ENCODE measurements at places on chromosomes 4 and X.

- DNase-seq = no peak
These were observed 52.1 kb upstream of the TBC1D9 start for GRCh38 chr4:140808256-140808655.

DNA sequence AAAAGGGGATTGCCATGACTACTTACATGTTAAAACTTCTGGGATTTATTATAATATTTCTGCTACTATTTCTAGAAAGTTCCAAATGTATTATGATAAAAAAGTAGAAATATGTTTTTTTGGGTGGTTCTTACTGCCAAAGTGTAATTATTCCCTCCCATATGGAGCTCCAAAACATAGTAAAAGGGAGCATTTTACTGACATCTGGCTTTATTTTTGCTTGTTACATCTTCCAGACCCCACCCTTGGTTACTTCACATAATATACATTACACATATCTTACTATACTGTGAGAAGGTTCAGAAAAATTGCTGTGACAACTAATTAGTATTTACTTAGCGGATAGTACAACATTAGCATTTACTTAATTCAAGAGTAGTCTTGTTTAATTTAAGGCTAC, 205.1 kb upstream of the TLL1 start:
- DNase-seq = no peak

DNA sequence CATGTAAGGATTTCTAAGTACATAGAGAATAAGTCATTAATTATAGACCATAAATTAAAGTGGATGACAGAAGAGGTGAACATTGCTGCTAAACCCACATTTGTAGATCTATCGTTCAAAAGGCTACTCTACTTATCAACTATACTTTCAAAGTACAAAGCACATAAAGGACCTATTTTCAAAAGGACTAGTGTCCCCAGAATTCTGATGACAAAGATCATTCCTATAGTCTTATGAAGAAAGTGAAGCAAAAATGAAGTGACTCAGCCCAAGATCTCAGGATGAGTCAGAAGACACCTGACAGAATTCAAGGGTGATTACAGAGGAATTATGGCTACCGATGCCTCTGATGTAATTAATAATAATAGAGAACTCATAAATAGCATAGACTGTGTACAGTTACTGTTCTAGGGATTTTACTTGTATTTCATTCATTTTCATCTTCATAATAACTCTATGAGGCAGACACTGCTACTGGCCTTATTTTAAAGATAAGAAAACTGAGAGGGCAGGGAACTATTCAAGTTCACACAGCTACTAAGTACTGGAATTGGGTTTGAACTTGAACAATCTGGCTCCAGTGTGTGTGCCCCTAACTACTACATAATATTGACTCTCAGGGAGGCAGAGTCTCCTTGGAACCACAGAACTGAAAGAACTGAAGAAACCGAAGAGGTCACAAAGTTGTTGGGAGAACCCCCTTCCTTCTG, 17.1 kb downstream of the USP46 start:
- peak; percentile 34 for DNase-seq

- no peak for DNase-seq
These were observed 25.6 kb downstream of the ELF4 start for GRCh38 chrX:130084631-130085237.

- no peak for DNase-seq
These were observed 17.0 kb downstream of the LAMP2 start for GRCh38 chrX:120452131-120452530.

- DNase-seq = peak; percentile 5
These were observed 71.8 kb downstream of the ASMT start for GRCh38 chrX:1686642-1687041.

DNA sequence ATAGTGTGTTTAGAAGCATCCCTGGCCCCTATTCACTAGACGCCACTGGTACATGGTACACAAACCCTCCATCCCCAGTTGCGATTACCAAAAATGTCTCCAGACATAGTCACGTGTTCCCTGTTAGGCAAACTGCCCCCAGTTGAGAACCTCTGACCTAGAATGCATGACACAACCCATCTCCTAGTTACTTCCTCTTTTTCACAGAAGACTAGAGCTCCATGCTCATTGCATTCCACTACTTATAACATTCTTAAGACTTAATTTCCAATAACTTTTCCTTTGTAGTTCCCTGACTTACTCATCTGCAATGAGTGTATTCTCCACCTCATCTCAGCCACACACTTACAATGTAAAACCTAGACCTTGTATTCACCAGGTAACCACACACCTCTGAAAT, 68.6 kb downstream of the PRSS12 start:
- DNase-seq = no peak

GRCh38 chrX:68746988-68747387, 81.8 kb upstream of the EFNB1 start:
- no peak for DNase-seq

- DNase-seq = no peak
These were observed 150.3 kb downstream of the GPAT3 start for GRCh38 chr4:83686166-83686565.

DNA sequence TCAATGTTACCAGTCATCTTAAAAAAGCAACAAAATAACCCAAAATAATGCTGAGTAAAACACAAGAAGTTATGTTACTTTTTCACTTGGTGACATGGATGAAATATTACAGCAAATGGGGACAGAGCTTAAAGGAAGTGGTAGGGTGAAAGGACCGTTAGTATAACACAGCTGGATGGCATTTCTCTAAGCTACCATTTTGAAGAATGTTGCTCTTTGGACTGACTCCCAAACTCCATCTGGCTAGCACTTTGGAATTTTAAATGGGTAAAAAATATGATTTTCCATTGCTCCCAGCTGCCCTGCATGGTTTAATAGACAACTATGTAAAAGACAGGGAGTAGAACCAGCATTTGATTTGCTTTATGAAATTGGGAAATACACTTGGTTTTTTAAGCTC, 27.6 kb downstream of the CLCN5 start:
- DNase-seq = no peak

- no peak for DNase-seq
These were observed 95.2 kb upstream of the DKK2 start for GRCh38 chr4:107131295-107131694.

- DNase-seq = no peak
These were observed 78.1 kb downstream of the BMP15 start for GRCh38 chrX:50988649-50989048.

DNA sequence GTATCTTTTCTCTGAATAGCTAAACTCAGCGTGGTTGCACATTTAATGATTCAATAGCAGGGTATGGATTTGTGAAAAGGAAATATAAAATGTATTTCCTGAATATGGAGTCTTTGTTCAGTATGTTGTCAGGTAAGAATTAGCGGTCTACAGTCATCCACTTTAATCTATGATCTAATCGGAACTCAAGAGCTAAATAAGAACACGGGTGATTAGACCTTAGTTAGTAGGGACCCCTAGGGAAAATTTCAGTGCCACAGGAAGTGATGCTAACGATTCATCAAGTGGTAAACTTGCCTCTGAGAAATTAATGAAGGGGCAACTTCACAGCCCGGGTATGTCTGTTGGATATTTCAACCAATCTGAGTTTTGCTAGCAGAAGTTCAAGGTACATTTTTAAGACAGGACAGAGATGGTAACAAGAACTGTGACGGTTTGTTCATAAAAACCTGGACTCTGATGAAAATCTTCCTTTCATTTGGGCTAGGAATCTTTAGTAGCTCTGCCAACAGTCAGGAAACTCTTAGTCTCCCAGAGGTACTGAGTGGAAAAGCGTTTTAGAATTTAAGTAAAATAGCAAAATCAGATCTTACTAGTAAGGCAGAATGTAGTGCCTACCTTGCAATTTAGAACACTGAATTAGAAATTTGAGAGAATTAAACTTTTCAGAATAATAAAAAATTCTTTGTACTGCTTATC, 47.1 kb downstream of the PCDH7 start:
- no peak for DNase-seq

- DNase-seq = no peak
These were observed 75.3 kb upstream of the FRMPD3 start for GRCh38 chrX:107374132-107374531.

- no peak for DNase-seq
These were observed 437.7 kb upstream of the HS3ST1 start for GRCh38 chr4:11866391-11866790.

DNA sequence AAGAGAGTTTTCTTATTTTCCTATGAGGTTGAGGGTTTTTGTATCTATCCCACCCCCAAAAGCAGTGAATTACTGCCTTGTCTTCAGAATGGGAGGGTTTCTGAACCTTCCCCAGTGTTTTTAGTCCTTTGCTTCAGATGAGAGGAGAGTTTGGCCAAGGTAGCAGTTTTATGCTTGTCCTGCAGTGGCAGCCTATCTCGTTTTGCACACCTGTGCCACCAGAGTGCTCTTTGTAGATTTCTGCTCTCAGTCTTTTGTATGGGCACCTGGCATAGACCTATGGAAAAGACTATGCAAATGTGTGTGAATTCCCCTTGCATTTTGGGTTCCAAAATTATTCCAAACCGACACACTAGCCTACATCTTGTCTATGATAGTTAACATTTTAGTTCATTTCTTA, 5.8 kb downstream of the TBC1D19 start:
- no peak for DNase-seq

DNA sequence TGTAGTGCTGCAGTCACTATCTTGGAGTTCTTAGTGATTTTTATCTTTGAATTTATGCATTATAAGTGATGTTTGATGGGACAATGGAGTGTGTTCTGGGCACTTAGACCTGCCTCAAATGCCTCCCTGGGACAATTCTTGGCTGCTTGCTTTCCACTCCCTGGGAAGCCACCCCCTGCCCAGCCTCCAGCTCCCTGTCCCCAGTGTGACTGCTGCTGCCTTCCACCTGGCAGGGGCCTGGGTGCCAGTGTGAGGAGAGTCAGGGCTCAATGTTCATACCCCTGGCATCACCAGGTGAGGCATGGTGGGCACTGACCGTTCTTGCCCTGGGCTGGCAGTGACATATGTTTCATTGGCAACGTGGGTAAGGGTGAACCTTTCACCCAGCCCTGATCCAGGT, 14.8 kb downstream of the MSX1 start:
- DNase-seq = no peak

GRCh38 chrX:76931518-76931917, 504.0 kb downstream of the MAGEE1 start:
- DNase-seq = no peak

DNA sequence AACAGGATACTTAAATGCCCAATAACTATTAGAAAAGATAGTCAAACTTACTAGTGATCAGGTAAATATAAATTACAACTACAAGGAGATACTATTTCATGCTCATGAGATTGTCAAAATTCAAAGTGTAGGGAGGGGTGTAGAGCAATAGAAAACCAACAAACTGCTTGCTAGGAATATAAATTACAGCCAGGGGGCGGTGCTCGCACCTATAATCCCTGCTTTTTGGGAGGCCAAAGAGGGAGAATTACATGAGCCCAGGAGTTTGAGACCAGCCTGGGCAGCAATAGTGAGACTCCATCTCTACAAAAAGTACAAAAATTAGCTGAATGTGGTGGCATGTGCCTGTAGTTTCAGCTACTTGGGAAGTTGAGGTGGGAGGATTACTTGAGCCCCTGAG, 556.5 kb upstream of the NR3C2 start:
- no peak for DNase-seq

Measured in SW 1271 (cell line).